Frontal cortex (tissue), 4 donors: ENCODE measurements at places on chromosomes 1 and 21. TPM values are rescaled to one million over a fixed set of nuclear protein-coding genes. Genes with fewer than 3 reads are reported as not detected.

FCGR1A gene
- total RNA-seq: 3.3 TPM

GRCh38 chr1:225768662-225769426 is 8.8 kb upstream of the SRP9 start:
- DNase-seq: no peak

GRCh38 chr1:82258887-82259286 is 458.2 kb downstream of the ADGRL2 start:
- DNase-seq: no peak

CELA2A gene
- not detected for total RNA-seq
